ENCODE measurements at places on chromosomes 4 and X.

- DNase-seq, result peak; percentile 29
These were observed 115.0 kb downstream of the CEP44 start for GRCh38 chr4:174398728-174399127.

DNA sequence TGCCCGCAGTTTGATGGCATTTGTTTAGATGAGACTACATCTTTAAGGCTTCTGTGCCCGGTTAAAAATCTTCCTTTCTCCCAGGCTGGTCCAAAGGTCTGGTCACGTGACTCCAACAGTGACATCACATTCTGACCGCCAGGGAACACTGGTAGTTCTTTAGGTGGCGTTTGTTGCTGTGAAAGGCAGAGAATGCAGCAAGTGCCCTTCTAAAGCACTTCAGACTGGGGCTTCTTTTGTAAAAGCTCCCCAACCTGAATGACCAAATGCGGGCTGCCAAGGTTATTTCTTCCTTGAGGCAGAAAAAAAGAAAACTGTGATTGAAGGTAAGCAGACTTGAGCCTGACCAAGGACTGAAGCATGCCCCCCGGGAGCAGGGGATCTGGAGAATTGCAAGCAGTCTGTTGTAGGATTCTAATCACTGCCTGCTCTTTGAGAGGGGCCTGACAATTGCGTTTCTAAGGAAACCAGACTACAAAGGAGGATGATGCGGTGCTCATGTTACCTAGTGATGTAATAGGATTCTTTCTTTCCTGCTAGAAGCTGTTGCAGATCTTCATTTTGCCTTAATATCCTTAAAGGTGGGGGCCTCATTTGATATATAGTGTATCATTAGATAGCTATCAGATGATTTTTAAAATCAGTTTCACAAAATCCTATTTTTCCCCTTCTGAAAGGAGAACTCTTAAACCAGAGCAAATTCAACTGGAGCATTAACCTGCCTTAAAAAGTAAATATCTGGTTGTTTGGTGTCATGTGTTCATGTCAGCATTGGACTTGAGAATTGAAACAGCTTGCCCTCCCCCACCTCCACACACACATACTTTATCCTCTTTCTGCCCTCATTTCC is 133.1 kb downstream of the AKAP4 start:
- peak; percentile 25 for DNase-seq

GRCh38 chr4:64584125-64584524 is 174.9 kb upstream of the TECRL start:
- no peak for DNase-seq

- DNase-seq, result no peak
These were observed 109.5 kb upstream of the NKX1-1 start for GRCh38 chr4:1515763-1516162.

DNA sequence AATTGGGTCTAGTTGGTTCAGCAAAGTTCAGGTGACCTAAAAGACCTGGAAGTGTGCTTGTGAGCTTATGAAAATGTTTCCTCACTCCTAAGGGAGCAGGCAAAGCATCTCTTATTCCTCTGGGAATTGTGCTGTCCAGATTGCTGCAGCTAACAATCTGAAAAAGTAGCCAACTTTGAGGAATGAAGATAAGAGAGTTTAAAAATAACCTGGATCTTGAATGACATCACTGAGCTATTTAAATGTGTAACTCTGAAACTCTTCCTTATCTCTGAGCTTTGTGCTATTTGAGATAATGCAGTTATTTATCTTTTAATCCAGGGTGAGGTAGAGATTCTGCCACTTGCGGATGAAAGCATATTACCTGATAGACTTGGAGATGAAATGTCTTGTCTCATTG is 384.8 kb downstream of the PPP4R3C start:
- no peak for DNase-seq

DNA sequence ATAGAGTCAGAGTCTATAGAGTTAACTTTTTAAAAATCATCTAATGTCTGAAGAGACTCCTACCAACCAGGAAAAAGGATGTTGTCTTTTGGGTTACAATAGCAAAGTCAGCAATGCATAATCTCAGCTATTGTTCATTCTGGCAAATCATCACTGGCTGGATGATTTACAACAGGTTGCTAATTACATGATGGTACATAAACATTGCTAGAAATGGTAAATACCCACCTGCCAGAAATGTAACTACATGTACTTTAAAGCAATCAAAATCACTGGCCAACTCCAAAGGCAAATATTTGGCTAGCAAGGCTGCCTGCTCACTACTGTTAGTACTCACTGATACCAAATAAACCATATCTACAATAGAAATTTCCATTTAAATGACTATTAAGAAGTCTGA is 91.1 kb downstream of the PPP3CA start:
- no peak for DNase-seq

GRCh38 chrX:39613997-39614679 is 483.6 kb downstream of the BCOR start:
- DNase-seq, result no peak

DNA sequence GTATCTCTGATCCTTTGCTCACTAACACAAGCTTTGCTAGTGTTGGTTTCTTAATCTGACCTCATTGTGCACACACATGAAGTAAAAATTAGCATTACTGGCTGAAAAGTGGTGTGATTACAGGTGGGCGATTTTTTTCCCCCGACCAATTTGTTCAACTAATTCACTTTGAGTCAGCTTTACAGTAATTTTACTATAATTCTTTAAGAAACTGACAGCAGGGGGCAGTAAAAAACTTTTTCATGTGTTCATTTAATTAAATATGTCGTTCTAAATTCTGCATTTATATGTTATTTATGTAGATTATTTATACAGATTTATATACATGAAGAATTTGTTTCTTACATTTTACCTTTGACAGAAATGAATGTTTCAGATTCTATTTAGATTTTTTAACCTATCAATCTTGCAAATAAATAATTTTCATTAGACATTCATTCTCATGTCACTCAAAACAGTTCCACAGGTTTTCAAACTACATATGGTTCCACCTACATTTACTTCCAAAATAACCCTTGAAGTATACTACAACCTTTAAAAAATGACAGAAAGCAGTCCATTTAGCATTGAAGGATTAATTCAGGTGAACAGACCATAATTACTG is 17.5 kb downstream of the PALLD start:
- DNase-seq, result no peak

DNA sequence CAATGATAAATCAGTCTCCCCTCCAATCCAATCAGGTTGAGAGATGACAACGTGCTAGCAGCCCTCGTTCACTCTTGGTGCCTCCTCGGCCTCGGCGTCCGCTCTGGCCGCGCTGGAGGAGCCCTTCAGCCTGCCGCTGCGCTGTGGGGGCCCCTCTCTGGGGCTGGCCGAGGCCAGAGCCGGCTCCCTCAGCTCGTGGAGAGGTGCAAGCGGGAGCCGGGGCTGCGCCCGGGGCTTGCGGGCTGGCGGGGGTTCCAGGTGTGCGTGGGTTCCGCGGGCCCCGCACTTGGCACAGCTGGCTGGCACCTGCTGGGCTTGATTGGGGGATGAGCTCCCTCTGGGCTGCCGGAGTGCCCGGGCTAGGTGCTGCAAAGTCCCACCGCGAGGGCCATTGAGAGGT is 40.9 kb upstream of the PRSS48 start:
- no peak for DNase-seq

DNA sequence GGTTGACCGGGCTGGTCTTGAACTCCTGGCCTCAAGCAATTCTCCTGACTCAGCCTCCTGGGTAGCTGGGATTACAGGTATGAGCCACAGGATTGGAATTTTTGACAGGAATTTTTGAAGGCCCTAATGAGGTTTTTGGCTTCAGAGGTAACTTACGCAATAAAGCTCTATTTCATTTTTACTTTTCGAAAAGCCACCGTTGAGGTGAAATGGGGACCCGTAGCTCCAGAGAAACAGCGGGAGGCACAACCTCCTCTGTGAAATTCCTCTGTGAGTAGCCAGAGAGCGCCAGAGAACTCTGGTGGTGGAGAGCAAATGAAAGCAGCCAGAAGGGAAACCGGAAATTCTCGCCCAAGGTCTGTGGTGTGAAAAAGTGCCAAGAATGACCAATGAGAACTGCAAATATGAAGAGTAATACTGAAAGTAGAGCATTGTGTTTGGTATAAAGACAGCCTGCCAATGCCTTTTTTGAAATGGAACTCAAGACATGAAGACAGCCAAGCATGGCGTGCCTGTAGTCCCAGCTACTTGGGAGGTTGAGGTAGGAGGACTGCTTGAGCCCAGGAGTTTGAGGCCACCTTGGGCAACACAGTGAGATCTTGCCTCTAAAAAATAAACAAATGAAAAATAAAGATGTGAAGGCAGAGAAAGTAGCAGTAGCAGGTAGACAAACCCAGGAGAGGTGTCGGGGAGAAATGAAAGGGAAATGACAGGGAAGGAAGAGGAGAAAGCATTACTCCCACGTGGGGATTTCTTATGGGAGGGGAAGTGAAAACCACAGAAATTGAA is 33.0 kb upstream of the TMEM131L start:
- DNase-seq, result peak; percentile 61

- DNase-seq, result no peak
These were observed at the start of gene KLHL5 for GRCh38 chr4:39062094-39062769. TSS of gene KLHL5 (plus strand) at chr4:39062232. CDS start at chr4:39062653, 421 bp downstream.
